ENCODE measurements at places on chromosomes 11 and 22.

- no peak for DNase-seq
These were observed 42.0 kb upstream of the TENM4 start for GRCh38 chr11:79482800-79483199.

DNA sequence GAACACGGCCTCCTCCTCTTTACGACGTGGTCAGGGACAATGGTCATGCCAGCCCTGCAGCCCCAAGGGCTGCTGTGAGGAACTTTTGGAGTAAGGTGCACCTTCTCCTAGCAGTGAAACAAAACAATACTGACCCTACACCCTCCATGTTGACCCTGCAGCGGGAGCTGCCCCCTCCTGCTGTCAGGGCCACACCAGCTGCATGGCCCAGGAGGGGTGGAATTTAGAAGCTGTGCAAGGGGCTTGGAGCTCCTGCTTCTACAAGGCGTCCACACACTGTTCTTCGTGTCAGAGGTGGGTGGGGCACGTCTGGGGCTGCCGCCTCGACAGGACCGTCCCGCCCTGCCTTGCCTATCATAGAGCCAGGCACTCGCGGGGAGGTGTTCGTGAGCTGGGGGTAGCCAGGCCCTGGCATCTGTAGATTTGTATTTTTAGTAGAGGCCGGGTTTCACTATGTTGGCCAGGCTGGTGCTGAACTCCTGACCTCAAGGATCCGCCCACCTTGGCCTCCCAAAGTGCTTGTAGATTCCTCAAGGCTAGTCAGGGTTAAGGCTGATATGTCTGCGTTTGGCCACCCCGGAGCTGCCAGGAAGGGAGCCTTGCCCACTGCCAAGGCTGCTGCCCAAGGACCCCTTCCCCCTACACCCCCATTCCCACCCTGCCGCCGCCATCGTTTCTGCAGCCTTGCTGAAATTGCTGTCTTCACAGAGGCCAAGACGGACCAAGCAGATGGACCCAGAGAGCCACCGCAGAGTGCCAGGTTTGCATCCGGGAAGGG lies 15.9 kb downstream of the INCENP start:
- no peak for DNase-seq

- peak; percentile 88 for DNase-seq
These were observed 61.7 kb downstream of the ETS1 start for GRCh38 chr11:128525411-128526243.

DNA sequence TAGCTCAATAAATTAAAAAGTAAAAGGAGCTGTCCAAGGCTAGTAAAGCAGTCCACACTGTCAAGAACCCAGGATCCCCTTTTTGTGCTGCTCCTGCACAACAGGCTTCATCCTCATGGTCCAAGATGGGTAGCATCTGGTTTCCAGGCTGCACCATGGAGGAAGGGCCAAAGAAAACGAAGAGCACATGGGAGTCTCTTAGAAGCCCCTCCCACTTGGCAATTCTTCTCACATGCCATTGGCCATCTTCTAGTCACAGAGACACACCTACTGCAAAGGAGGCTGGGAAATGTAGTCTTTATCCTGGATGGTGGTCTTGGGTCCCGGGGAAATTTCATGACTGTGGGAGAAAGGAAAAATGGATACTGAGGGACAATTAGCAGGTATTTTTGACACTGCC lies 37.8 kb downstream of the PRR5L start:
- no peak for DNase-seq

DNA sequence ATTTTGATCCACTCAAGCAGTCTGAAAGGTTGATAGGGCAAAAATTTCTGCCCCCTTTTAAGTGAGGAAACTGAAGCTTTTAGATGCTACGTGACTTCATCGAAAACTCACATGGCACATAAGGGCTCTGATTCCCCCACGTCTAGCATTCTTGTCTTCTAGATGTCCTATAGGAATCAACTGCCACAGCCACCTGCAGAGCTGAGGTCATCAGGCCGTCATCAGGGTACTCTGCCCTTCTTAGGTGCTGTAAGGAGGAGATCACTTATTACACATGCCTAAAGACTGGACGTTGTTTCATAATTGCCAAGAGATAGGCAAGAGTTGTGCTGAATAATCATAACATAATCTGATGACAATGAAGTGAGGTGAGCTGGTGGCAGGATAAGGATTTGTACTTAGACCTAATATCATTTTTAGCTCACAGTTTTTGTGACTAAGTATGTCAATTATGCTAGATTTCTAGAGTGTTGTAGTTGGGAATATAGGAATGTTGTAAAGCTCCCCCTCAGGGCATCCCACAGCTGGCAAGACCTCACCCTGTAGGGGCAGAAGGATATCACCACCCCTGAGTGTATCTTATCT lies 349.4 kb downstream of the METTL15 start:
- DNase-seq: no peak

DNA sequence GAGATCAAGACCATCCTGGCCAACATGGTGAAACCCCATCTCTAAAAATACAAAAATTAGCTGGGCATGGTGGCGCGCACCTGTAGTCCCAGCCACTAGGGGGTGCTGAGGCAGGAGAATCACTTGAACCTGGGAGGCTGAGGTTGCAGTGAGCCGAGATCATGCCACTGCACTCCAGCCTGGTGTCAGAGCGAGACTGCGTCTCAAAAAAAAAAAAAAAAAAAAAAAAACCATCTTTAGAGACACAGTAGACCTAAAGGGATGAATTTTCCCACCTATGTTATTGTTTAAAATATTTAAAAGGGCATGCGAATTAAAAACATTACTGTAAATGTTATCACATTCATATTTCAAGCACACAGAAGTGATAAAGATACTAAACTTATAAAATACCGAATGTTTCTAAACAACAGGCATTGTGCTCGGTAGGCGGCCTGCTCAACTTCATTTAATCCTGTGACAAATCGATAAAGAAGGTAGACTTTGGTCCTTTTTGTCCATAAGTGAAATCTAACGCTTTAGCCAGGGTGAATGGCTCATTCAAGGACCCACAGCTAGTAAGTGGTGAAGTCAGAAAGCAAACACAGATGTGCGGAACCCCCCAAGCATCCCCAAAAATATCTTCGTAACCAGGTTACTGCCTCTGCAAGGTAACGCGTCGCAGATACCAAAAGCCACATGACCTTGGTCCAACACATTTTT lies 16.1 kb downstream of the NCAPD3 start:
- DNase-seq: no peak

DNA sequence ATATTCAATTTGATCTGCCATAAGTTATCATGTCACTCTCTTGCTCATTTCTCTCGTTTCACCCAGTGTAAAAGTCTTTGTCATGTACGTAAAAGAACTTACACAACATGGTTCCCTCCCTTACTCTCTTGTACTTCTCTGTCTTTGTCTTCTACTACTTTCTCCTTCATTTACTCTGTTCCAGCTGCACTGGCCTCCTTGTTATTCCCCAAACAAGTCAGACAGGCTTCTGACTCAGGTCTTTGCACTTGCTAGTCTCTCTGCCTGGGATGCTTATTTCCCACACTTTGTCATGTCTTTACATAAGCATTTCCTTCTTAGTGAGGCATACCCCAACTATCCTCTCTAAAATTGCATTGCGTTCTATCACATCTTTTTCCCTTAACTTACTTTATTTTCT lies 117.3 kb downstream of the CYP2R1 start:
- DNase-seq: no peak

DNA sequence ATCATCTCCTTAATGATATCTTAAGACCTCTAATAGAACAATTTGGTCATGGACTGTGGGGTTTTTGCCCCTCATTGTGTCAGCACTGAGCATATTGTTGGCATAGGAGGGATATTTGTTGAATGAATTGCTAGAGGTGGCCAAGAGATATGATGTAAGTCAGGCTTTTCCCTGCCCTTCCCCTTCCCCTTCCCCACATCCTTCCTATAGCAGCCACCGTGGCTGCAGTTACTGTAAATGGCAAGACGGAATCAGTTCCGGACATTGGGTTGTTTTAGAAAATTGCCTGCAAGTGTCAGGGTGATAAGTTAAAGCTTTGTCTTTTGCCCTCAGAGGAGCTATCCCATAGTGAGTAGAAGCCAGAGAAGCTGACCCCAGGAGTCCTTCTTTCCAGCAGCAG lies 23.0 kb downstream of the LIMK2 start:
- DNase-seq: no peak

DNA sequence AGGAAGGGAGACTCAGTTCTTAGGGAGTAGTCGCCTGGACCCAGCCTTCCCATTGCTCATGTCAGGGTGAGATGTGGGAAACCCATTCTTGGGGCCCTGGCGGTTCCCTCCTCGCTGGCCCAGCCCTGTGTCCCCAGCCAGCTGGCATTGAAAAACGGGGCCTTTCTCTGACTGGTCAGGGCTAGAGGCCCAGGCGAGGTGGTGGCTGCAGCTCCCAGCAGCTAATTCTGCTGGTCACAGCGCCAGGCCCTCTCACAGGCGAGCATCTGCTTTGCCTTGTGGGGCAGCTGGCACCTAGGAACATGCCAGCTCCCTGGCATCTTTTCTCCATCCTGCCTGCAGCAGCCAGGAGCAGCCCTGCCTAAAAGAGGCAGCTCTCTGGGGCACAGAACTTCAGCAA lies 20.1 kb downstream of the TSPAN18 start:
- DNase-seq: peak; percentile 39

GRCh38 chr22:28002863-28003565 lies 84.0 kb upstream of the PITPNB start:
- no peak for DNase-seq

DNA sequence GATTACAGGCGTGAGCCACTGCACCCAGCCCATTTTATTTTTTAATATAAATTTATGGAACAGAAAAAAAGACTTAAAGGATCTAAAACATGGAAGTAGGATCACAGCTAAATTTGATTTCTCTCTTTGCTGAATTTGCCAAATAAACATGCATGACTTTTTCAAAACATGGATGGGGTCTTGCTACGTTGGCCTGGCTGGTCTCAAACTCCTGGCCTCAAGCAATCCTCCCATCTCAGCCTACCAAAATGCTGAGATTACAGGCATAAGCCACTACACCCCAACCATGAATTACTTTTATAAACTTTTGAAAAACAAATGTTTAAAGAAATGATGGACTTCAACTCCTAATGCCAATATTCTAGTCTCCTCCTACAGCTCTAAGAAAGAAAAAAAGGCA lies 61.2 kb downstream of the PHF21A start:
- DNase-seq: no peak

DNA sequence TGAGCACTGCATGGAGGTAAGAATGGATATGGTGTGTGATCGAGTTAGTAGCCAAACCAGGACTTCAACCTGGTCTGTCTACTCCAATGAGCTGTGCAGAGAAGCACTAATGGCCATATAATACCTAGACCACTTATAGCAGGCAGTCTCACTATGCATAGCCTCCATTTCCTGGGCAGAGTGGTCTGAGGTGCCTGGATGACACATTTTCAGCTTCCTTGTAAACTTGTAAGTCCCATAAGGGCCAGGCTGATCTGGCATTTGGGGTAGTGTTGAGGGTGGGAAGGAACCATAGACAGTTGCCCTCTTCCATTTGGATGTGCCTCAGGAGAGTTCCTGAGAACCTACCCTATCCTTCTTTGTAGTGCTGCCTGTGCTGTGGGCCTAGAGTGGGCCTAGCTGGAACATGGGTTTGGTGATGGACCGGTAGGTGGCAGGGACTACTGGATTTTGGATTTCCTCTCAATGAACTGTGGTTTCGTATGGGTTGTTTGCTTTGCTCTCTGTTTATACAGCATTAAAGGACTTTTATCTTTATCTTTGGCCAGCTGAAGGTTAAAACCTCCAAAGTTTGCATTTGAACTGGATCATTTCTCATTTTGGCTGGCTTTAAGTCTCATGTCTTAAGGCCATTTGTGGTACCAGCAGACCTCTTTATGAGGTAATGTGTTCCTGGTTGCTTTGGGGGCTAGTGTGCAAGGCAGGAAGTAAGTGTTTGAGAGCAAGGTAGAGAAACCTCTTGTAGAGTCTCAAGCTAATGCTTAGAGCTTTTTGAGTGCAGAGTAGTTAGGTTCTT lies 86.9 kb downstream of the STIM1 start:
- DNase-seq: no peak

DNA sequence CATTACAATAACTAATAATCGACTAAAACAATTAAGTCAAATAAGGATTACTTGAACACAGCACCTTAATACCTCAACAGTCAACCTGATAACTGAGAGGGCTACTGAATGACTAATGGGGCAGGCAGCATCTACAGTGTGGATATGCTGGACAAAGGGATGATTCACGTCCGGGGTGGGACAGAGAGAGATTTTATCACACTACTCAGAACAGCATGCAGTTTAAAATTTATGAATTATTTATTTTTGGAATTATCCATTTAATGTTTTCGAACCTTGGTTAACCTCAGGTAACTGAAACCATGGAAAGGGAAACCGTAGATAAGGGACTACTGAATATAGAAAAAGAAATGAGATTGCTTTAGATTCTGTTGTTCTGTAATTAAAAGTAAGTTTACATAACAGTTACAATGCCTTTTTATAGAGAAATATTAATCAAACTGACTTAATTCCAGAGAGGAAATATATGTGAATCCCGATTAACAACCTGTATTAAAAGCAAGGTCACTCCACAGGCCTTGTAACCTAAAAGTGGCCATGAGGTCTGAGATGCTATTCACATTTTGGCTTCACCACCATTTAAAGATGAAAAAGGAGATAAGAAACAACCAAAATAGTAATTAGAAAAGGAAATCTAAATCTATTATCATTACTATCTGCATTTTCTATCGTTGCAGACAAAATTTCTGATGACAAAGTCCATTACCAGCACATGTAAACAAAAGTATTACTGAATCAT lies 119.0 kb upstream of the TP53AIP1 start:
- no peak for DNase-seq

- DNase-seq: no peak
These were observed 14.7 kb upstream of the ST14 start for GRCh38 chr11:130144861-130145281.

DNA sequence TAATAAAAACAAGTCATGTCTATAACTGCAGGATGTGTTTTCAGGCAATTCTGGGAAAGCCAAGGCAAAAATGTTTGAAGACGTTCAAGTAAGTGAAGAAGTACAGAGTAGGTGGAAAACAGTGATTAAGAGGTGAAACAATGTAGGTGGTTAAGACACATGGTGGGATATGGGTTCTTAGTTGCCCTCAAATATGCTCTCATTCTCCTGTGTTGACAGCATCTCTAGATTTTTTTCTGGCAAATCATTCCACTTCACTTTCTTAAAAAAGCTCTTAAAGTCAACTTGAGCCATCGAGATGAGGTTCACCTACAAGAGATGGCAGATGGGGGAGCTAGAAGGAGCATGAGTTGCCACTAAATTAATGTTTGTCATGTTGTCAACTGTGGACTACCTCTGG lies 1041.0 kb upstream of the CNTN5 start:
- no peak for DNase-seq

DNA sequence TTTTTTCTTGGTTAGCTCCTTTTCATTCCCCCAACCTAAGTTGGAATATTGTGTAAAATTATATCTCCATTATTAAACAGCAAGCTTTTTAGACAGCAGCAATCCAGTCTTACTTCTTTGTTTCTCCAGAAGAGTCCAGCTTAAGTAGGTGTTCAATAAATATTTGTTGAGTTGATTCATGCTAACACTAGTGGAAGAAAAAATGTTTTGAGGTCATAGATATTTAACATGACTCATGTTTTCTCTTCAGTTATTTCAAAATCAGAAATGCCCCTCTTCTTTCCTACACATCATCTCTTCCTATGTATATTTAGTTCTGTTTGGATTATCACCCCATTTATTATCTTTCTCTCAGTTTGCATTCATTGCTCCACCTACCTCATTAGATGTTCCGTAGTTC lies 20.3 kb downstream of the CCDC83 start:
- DNase-seq: no peak

Data from putamen (tissue), 1 donor.